ENCODE measurements at places on chromosomes 1 and 21. TPM values are rescaled to one million over a fixed set of nuclear protein-coding genes. Genes with fewer than 3 reads are reported as not detected.

The HORMAD1 gene
- 0.29 TPM for total RNA-seq

The LEFTY1 gene
- not detected for total RNA-seq

The TCHHL1 gene
- total RNA-seq = 0.42 TPM

The C1orf87 gene
- total RNA-seq = not detected

The KRTAP19-1 gene
- total RNA-seq = not detected

The SLAMF9 gene
- total RNA-seq = not detected

The SNRPE gene
- total RNA-seq = 91.5 TPM

The PEAR1 gene
- 17.7 TPM for total RNA-seq

The EFNA4 gene
- total RNA-seq = 3.1 TPM

- DNase-seq = no peak
Measured at GRCh38 chr1:41022424-41022823, 899 bp upstream of the SLFNL1 start.

DNA sequence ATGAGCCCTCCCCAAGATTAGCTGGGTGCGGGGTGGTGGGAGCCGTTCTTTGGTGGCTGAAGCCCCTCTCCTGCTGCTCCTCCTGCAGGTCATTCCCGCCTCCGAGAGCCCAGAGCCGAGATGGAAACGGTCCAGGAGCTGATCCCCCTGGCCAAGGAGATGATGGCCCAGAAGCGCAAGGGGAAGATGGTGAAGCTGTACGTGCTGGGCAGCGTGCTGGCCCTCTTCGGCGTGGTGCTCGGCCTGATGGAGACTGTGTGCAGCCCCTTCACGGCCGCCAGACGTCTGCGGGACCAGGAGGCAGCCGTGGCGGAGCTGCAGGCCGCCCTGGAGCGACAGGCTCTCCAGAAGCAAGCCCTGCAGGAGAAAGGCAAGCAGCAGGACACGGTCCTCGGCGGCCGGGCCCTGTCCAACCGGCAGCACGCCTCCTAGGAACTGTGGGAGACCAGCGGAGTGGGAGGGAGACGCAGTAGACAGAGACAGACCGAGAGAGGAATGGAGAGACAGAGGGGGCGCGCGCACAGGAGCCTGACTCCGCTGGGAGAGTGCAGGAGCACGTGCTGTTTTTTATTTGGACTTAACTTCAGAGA is 448 bp downstream of the G0S2 start:
- DNase-seq = no peak

GRCh38 chr1:161046605-161047228 is 940 bp upstream of the USF1 start:
- no peak for DNase-seq

DNA sequence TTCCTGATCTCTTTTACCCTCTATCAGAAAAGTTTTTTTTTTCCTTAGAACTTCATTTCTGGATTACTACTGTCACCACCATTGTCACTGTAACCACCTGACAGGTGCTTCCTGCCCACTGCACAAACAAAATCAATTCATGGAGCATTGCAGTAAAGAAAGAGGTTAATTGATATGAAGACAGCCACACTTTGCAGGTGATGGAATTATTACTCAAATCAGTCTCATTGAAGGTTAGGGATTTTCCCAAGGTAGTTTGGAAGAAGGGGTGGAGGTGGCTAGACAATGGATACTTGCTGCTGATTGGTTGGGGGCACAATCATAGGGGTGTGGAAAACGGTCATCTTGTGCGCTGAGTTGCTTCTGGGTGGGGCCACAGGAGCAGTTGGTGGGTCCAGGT is 230.8 kb upstream of the CACYBP start:
- DNase-seq = no peak

- no peak for DNase-seq
Measured at GRCh38 chr1:61237659-61238358, 155.4 kb downstream of the NFIA start.

DNA sequence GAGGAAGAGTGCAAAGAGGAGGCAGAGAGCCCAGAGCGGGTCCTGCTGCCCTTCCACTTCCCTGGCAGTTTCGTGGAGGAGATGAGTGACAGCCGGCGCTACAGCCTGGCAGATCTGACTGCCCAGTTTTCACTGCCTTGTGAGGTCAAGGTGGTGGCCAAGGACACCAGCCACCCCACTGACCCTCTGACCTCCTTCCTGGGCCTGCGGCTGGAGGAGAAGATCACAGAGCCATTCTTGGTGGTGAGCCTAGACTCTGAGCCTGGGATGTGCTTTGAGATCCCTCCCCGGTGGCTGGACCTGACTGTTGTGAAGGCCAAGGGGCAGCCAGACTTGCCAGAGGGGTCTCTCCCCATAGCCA is 10.2 kb downstream of the THEMIS2 start:
- peak; percentile 69 for DNase-seq

GRCh38 chr1:89873288-89873687 is 52.5 kb downstream of the LRRC8D start:
- no peak for DNase-seq

- DNase-seq = no peak
Measured at GRCh38 chr1:205746757-205747412, 3.1 kb downstream of the NUCKS1 start.

- DNase-seq = no peak
Measured at GRCh38 chr1:58739856-58740466, 40.1 kb upstream of the MYSM1 start.

GRCh38 chr1:147558045-147558444 is 16.7 kb downstream of the BCL9 start:
- no peak for DNase-seq

DNA sequence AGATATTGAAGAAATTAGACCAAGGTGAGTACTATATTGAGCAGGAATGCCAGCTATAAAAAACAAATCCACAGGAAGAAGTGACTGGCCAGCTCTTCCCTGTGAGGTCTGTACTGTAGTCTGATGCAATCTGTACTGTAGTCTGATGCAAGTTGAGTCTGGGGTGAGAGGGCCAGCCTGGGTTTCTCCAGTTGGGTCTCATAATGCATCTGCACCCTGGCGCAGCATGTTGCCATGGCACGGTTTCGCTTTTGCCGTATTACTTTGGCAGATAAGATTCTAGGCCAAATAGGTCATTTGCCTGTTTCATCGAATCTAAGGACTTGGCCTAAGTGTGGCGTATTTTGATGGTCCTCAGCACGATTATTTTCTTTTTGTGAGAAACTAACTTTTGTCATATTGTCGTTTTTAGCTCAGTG is 24.4 kb upstream of the PGD start:
- no peak for DNase-seq

DNA sequence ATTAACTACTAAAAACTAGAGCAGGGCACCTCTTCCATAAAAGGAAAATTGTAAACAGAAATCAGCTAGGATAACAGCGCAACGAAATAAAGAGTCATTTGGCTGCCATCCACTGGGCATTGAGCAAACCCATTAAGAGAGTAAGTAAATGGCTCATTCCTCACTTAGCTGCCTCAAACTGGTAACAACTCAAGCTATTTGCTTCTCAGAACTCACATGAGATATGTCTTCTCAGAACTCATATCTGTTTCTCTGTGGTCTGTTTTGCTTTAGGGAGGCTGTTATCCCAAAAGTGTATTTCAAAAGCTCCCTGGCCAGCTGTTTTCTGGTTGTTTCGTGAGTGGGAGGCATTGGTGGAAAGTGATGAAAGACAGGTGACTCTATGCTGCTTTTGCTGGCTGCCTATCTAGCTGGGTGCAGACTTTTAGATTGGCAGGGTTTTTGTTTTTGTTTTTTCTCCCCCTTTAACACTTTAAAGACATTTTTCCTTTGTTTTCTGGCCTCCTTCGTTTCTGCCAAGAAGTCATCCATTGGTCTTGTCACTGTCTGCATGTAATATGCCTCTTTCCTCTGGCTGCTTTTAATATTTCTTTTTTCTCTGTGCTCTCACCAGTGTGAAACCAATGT is 269.2 kb upstream of the RGS18 start:
- no peak for DNase-seq

GRCh38 chr21:25569084-25569483 is 38.2 kb downstream of the MRPL39 start:
- DNase-seq = no peak

DNA sequence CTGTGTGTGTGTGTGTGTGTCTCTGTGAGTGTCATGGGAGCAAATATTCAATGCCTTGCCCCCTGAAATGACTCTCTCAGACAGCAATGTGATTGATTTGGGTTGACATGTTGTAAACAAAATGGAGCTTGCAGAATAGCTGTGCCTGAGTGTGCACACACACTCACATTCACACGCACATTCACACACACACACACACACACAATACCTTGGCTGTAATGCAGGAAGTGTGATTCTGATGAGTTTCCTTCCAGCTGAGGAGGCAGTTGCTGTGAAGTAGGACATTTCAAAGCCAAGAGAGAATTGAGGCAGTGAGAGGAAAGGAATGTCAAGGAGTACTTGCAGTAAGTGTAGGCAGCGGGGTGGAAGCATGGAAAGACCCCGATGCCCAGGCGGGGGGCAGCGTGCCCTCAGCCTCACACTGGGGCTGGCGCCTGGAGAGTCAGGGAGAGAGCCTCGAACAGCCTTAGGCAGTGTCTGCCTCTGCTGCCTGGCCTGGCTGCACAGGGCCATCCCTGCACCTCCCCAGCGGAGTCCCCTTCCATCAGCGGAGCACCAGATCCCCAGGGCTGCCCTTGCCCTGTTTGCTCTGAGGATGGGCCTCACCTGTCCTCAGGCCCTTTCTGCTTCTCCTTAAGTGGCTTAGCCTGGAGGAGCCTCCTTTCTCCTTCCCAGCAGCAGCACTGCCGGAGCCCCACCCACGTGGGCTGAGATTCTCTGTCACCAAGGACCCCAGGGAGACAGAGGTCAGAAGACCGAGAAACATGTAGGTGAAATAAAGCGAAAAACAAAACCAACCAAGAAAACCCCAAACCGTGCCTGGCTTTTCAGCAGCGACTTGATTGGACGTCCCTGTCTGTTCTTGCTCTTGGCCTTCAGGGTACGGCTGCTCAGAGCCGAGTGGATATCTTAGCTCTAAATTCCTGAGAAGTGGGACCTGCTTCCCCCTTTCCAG is 9.2 kb downstream of the VASH2 start:
- peak; percentile 53 for DNase-seq

DNA sequence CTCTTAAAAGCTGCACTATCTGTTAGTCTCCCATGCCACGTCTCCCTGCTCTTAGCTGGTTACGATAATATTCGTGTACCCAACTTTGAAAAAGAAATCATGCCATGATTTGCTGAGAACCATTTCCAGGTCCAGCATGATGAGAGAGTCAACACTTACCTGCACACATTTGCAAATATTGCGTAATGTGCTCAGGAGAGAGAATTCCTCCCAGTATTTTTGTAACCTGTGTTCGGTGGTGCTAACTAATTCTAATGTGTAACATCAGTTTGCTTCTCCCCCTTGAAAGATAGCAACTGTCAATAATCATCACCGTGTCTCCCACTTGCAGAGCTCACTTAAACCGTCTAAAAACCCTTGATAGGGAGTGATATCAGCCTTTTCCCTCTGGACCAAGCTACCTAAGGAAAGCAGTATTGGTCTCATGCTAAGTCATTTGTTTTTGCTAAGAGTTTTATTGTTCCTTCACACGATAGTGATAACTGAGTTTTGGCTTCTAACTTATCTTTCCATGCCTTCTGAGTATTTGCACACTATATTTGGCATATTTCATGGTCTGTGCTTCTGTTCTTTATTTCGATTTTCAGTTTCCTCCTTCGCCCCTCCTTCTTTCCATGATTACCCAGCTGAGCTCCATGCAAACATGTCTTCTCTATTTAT is 61.1 kb upstream of the IRF2BP2 start:
- no peak for DNase-seq

DNA sequence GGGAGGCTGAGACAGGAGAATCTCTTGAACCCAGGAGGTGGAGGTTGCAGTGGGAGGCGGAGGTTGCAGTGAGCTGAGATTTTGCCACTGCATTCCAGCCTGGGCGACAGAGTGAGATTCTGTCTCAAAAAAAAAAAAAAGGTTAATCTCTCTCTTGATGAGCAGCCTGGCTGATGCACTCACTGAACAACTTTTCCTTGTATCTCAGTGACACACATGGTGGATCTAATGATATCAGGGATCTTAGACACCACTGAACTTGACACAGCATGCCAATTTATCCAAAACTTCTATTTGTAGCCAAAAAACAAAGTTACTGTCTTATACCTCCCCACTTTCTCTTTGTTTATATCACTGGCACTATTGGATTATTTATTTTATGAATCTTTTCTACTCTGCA is 16.2 kb downstream of the RHBDL2 start:
- no peak for DNase-seq

Data from mesenteric fat pad (tissue), 1 donor.